ENCODE measurements at places on chromosomes 1 and 21.

DNA sequence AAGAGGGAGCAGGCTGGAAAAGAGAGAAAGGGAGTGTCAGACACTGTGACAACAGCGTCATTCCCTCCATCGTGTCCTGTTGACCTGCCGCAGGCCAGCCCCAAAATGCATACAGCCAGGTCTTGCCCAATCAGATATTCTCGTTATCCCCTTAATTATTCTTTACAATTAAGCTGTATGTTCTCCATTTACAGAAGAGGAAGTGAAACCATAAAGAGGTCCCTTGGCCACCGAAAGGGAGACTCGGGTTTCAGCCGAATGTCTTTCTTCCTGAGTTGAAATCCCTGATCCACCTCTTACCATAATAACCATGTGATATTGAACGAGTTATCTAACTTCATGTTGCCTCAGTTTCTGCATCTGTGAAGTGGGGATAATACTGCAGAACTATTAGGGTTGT is 70.5 kb downstream of the IGSF21 start:
- no peaks in the 10 kb centered on the region for H3K4me1 ChIP-seq
- no peak for DNase-seq
- H3K27ac ChIP-seq, result no peak overlapping the region
- H3K27me3 ChIP-seq, result peaks cover 11% of the 10 kb centered on the region

- no peaks in the 10 kb centered on the region for H3K36me3 ChIP-seq
- H3K4me3 ChIP-seq, result no peak overlapping the region
- no peaks in the 10 kb centered on the region for H3K4me1 ChIP-seq
- no peak overlapping the region for H3K27ac ChIP-seq
- H3K27me3 ChIP-seq, result no peaks in the 10 kb centered on the region
Measured at GRCh38 chr1:94471271-94471670, 53.1 kb downstream of the ABCD3 start.

DNA sequence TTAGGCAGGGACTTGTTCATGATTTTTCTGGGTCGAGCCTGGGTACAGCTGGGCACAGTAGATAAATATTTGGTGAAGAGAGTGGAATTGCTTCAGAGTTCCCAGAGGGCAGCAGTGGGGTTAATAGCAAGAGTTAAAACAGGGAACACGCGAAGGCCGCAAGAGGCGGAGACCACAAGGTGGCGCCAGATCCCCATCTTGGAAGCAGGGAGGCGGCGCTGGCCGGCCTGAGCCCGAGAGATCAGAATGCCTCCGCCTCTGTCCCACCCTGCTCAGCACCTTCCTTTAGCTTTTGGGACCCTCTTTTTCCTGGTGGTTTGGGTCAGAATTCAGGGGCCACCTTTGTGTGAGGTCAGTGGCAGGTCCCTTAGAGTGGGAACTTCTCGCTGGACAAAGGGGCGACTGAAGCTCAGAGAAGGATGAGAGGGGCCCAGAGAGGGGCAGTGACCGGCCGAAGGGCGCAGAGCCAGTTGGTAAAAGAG is 6.5 kb upstream of the PADI2 start:
- peaks cover 53% of the 10 kb centered on the region for H3K4me1 ChIP-seq
- DNase-seq, result peak; percentile 91
- no peak overlapping the region for H3K27ac ChIP-seq
- H3K36me3 ChIP-seq, result no peaks in the 10 kb centered on the region
- H3K27me3 ChIP-seq, result no peaks in the 10 kb centered on the region
- H3K4me3 ChIP-seq, result no peak overlapping the region

- H3K4me3 ChIP-seq, result no peak overlapping the region
- H3K4me1 ChIP-seq, result no peaks in the 10 kb centered on the region
- H3K36me3 ChIP-seq, result no peaks in the 10 kb centered on the region
- DNase-seq, result no peak
Measured at GRCh38 chr1:221567859-221568507, 173.9 kb downstream of the DUSP10 start.

DNA sequence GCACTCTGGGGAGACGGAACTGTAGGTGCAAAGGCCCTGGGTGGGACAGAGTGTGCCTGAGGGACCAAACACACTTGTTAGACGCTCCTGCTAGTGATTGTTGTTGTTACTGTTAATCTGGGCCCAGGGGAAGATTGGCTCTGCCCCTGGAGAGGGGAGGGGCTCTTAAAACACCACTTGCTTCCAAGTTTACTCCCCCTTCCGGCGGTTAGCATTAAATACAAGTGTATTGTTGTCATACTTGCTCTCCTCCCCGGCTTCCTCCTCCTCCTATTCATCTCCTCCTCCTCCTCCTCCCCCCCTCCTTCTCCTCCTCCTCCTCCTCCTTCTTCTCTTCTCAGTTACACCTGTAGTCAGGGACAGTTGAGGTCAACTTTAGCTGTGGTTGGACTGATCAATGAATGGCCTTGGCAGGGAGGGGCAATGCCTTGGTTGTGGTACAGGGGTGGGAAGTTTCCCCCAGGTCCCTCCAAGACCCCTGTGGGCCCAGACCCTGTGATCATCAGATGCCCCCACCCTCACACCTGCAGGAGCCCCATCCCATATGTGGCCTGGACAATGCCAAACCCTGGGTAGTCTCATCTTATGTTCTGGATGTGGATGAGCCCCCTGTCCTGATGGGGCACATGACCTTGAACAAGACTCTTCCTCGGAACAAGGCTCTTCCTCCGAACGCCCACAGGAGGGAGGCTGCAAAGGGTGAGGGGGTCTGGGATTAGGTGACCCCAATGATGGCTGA is 217.3 kb downstream of the PTPRU start:
- no peak overlapping the region for H3K27ac ChIP-seq
- no peaks in the 10 kb centered on the region for H3K4me1 ChIP-seq
- no peaks in the 10 kb centered on the region for H3K36me3 ChIP-seq
- no peak overlapping the region for H3K4me3 ChIP-seq
- no peaks in the 10 kb centered on the region for H3K27me3 ChIP-seq
- peak; percentile 86 for DNase-seq

DNA sequence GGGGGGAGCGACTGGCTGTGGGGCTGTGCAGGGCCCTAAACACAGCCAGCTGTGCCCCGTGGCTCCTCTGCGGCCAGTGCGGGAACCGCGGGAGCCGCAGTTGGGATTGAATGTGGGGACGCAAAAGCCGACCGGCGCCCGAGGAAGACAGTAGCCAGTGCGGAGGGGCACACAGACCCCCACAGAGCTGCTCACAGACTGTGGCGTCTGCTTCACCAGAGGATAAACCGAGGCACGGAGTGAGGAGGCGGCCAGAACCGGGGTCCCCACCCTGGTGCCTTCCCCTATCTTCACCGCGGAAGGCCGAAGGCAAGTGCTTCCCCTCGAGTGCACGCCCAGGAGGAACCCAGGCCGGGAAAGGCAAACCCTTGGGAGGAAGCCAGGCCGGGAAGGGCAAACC is 8.7 kb upstream of the TMEM52 start:
- H3K27me3 ChIP-seq, result no peaks in the 10 kb centered on the region
- no peak for DNase-seq
- no peak overlapping the region for H3K4me3 ChIP-seq
- H3K27ac ChIP-seq, result no peak overlapping the region

GRCh38 chr1:159900086-159900680 is at the start of gene CFAP45:
Gene CFAP45, minus strand, starts transcription at chr1:159900165. Its CDS starts 67 bp downstream, at chr1:159900098.
- DNase-seq, result peak; percentile 83
- H3K27me3 ChIP-seq, result no peaks in the 10 kb centered on the region
- H3K27ac ChIP-seq, result no peak within 1 kb of the TSS
- H3K36me3 ChIP-seq, result no peaks in the 10 kb centered on the region
- H3K4me1 ChIP-seq, result peaks cover 11% of the 10 kb centered on the region

DNA sequence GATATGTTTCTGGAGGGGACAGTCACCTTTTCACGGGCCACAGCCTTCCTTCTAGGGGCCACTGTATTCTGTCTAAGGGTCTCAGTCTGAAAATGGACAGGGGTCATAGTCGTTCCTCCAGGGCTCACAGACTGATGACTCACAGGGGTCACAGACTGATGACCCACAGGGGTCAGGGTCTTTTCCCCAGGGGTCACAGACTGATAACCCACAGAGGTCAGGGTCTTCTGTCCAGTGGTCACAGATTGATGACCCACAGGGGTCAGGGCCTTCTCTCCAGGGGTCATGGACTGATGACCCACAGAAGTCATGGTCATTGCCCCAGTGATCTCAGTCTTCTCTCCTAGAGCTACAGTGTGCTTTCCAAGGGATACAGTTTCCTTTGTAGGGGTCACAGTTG is 12.8 kb downstream of the OVGP1 start:
- no peak for DNase-seq
- peaks cover 21% of the 10 kb centered on the region for H3K27me3 ChIP-seq
- no peak overlapping the region for H3K4me3 ChIP-seq
- no peaks in the 10 kb centered on the region for H3K4me1 ChIP-seq
- H3K36me3 ChIP-seq, result no peaks in the 10 kb centered on the region

GRCh38 chr1:13956393-13956792 is 256.4 kb downstream of the PRDM2 start:
- H3K27ac ChIP-seq, result peak overlapping the region; percentile 66
- no peak overlapping the region for H3K4me3 ChIP-seq
- peak; percentile 93 for DNase-seq
- no peaks in the 10 kb centered on the region for H3K36me3 ChIP-seq
- no peaks in the 10 kb centered on the region for H3K27me3 ChIP-seq
- H3K4me1 ChIP-seq, result peaks cover 39% of the 10 kb centered on the region

GRCh38 chr21:43659136-43660000 is at the start of the genes HSF2BP and RRP1B:
Gene HSF2BP, minus strand, starts transcription at chr21:43659488. Its CDS starts 1,392 bp downstream, at chr21:43658096.
Gene RRP1B, plus strand, starts transcription at chr21:43659560. Its CDS starts 105 bp downstream, at chr21:43659665.
- H3K27me3 ChIP-seq, result no peaks in the 10 kb centered on the region
- H3K4me3 ChIP-seq, result peak within 1 kb of the TSS; percentile 91
- peaks cover 11% of the 10 kb centered on the region for H3K4me1 ChIP-seq
- peaks cover 14% of the 10 kb centered on the region for H3K36me3 ChIP-seq
- peak within 1 kb of the TSS; percentile 82 for H3K27ac ChIP-seq

DNA sequence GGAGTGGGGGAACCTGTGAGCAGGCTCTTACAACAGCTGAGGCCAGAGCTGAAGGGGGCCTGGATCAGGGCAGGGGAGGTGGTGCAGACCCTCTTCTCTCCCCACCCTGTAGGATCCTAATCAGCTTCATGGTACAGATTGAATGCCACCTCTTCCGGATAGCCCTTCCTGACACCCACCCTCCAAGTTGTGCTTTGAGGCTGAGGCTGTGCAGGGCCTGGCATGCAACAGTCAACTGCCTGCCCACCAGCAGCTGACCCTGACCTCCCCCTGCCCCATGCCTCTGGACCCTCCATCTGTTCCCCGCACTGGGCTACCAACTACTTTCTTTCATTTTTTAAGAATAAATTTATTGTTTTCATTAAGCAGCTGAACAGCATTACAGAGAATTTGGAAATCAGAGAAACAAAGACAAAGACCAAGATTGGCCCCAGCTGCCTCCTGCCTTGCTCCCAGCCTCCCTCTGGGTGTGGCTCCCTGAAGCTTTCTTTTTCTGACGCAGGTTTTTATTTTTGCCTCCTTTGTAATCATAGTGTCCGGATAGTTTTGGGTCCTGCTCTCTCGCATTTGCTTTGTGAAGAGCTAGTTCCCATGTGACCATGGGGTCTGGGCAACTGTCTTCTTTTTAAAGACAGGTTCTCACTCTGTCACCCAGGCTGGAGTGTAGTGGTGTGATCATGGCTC is 12.8 kb downstream of the ZNF362 start:
- no peak for DNase-seq
- no peak overlapping the region for H3K27ac ChIP-seq
- no peaks in the 10 kb centered on the region for H3K27me3 ChIP-seq
- no peak overlapping the region for H3K4me3 ChIP-seq
- peaks cover 9% of the 10 kb centered on the region for H3K36me3 ChIP-seq

- no peak overlapping the region for H3K27ac ChIP-seq
- DNase-seq, result no peak
- no peaks in the 10 kb centered on the region for H3K4me1 ChIP-seq
- no peaks in the 10 kb centered on the region for H3K36me3 ChIP-seq
Measured at GRCh38 chr1:235022981-235023710, 105.5 kb downstream of the TOMM20 start.

DNA sequence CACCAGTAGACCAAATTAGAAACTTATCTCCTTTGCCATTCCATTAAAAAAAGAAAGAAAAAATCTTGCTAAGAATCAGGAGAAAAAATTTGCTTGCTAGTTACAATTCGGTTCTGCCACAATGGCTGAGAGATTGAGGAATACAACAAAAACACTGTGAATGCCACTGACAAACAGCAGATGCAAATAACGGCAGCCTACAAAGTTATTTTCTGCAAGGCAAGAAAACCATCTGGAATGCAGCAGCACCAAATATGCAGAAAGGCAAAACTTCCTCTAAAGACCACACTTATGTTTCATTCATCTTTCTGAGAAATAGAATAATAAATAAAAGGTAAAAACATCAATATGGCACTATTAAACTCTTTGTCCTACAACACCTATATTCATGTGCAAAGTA is 75.7 kb downstream of the ENAH start:
- no peaks in the 10 kb centered on the region for H3K36me3 ChIP-seq
- no peak overlapping the region for H3K27ac ChIP-seq
- DNase-seq, result no peak
- H3K27me3 ChIP-seq, result no peaks in the 10 kb centered on the region
- peaks cover 59% of the 10 kb centered on the region for H3K4me1 ChIP-seq

DNA sequence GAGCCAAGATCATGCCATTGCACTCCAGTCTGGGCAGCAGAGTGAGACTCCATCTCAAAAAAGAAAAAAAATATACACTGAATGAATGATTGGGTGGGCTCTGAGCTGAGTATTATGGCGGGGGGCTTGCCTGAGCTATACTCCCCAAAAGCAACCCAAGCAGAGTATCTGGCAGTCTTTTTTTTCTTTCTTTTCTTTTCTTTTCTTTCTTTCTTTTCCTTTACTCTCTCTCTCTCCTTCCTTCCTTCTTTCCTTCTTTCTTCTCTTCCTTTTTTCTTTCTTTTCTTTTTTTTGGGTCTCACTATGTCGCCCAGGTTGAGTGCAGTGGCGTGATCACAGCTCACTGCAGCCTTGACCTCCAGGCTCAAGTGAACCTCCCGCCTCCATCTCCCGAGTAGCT is 27.7 kb downstream of the KIAA1614 start:
- H3K27ac ChIP-seq, result no peak overlapping the region
- H3K27me3 ChIP-seq, result no peaks in the 10 kb centered on the region
- H3K4me1 ChIP-seq, result no peaks in the 10 kb centered on the region
- H3K4me3 ChIP-seq, result no peak overlapping the region

GRCh38 chr1:14300991-14301703 is 297.3 kb upstream of the KAZN start:
- no peaks in the 10 kb centered on the region for H3K36me3 ChIP-seq
- no peak overlapping the region for H3K4me3 ChIP-seq
- no peaks in the 10 kb centered on the region for H3K4me1 ChIP-seq
- H3K27ac ChIP-seq, result no peak overlapping the region

DNA sequence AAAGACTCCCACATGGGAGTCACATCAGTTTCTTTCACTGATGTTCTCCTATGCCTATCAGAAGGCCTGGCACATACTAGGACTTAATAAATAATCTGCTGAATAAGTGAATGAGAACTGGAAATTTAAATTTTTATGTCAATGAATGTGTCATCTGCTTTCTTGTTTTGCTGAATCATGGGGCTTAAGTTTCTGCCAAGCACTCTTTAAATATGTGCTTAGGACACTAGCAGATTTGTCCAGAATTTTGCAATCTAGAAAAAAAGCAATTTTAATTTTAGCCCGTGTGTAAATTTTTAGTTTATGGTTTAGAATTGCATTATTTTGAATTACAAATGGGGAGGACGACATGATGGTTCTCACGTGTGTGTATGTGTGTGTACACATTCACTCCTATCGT is 803.1 kb downstream of the USP25 start:
- no peak overlapping the region for H3K27ac ChIP-seq
- no peaks in the 10 kb centered on the region for H3K27me3 ChIP-seq
- H3K4me1 ChIP-seq, result peaks cover 6% of the 10 kb centered on the region
- no peaks in the 10 kb centered on the region for H3K36me3 ChIP-seq
- no peak overlapping the region for H3K4me3 ChIP-seq

GRCh38 chr21:45113543-45113942 is 39.2 kb downstream of the ADARB1 start:
- no peaks in the 10 kb centered on the region for H3K27me3 ChIP-seq
- no peak for DNase-seq
- H3K36me3 ChIP-seq, result no peaks in the 10 kb centered on the region
- peaks cover 7% of the 10 kb centered on the region for H3K4me1 ChIP-seq
- H3K4me3 ChIP-seq, result no peak overlapping the region
- H3K27ac ChIP-seq, result no peak overlapping the region

Measured in A673 (cell line).